ENCODE measurements at places on chromosomes 12 and 14. TPM values are rescaled to one million over a fixed set of nuclear protein-coding genes. Genes with fewer than 3 reads are reported as not detected.

GRCh38 chr12:42583016-42583415 is 6.5 kb downstream of the PRICKLE1 start:
- DNase-seq = no peak

- no peak for DNase-seq
Observed at GRCh38 chr14:75497701-75498100, 24.6 kb upstream of the BATF start.

DNA sequence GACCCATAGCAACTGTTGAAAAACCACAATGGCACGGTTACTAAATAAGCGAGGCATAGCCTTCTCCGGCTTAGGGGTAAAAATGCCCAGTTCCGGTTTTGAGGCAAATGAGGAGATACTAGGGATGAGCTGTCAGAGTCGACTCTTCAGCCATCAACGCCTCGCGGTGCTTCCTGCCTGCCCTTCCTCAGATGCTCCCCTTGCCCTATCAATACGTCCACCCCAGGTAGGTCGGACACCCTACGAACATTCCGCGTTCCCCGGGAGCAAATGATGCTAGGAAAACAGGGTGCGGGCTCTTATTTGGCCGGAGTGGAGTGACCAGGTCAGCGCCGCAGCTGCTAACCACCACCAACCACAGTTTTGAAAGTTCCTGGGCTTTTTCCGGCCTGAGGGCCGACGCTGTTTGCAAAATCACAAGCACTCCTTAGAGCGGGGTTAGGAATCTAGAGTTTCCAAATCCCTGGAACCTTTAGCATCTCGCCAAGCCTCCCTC is 1.2 kb downstream of the SRSF9 start:
- peak; percentile 42 for DNase-seq

CAND1 gene
- total RNA-seq = 113 TPM

FOXN4 gene
- not detected for total RNA-seq

MMP17 gene
- total RNA-seq = 1.6 TPM

DNA sequence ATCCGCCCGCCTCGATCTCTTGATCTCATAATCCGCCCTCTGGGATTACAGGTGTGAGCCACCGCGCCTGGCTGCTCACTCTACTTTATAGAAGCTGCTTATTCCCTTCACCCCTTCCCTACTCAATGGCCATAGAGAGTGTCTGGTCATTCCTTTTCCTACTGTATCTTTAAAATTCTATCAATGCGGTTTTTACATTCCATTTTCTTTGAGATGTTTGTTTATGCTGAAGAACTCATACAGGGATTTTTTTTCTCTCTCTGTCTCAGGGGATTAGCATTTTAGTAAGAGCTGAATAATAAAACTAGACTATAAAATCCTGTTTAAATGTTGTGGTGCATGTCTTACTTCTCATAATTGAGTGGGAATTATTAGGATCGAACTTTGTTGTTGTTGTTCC is 218.6 kb upstream of the FOXN3 start:
- DNase-seq = no peak

DNA sequence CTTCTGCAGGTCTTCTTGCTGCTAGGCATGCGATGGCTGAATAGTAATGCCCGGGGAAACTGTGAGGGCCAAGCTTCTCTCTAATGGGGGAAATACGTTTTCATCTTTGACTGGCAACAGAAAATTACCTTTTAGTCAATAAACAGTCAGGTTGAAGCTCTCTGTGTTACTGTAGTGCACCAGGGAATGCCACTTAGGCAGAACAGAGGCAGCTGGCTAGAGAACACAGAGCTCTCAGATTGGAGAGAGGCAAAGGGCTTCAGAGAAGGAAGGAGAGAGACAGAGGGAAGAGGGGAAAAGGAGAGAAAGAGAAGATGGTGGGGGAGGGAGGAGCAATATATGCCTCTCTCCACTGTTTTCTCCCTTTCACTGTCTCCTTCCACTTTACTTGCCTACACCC is 6.7 kb downstream of the HSD17B6 start:
- DNase-seq = no peak

DNA sequence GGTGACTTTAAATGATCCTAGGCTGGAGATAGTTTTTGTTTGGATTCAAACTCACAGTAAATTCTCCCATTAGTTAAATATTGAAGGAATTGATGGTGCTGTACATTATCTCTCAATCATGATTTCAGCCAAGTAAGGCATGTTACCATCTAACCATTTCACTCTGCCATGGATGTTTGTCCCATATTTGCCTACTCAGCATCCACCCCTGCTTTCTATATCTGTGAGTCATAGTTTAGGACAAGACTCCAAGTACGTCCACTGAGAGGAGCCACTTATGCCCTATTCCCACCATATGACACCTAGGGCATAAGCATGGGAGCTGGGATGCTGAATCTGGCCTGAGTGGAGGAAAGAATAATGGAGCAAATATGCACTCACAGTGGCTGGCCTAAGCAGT is 155.2 kb downstream of the RPL10L start:
- no peak for DNase-seq

DNA sequence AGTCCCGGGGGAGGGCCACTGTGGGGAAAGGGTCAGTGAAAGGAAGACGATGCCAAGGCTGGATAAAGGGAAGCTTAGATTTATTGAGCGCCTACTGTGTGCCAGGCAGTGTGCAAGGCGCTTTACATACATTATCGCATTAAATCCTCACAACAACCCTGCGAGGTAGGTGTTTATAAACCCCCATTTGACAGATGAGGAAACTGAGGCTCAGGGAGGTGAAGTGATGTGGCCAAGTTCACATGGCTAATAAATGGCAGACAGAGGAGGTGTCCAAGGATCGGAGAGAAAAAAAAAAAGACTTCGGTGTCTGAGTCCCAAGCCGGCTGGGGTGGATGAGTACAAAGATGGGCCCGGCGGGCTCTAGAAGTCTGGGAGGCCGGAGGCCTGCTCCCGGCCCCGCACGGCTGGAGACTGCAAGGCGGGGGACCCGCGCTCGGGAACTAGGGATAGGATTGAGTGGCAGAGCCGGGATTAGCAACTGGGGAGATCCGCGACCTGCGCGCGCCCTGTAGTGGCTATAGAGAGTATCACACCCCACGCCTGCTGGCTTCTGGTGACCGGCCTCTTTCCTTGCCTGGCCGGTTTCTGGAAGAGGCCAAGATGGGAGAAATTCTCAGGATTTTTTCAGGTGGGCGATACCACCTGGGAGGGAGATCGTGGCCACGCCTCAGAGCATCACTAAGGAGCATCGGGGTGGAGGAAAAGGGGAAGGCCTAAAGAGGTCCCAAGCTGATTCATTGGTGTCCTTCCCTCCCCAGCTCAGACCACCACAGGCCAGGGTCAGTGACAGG is 3.9 kb downstream of the DDN start:
- peak; percentile 60 for DNase-seq

DNA sequence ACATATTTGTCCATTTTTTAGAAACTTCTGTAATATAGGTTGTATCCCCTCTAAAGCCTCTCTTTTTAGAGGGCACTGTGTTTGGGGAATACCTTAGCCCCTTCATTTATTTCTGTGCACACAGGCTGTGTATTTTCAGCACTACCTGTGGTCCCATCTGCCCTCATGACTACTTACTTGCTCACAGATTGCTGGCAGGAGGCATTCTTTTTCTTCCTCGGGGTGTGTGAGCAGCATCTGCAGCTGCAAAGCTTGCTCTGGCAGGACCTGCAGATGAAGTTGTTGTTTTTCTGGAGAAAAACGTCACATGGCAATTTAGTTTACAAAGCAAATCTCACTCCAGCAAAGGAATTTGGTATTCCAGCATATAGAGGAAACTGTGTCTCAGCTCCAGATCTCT is 24.3 kb downstream of the ANG start:
- no peak for DNase-seq

DNA sequence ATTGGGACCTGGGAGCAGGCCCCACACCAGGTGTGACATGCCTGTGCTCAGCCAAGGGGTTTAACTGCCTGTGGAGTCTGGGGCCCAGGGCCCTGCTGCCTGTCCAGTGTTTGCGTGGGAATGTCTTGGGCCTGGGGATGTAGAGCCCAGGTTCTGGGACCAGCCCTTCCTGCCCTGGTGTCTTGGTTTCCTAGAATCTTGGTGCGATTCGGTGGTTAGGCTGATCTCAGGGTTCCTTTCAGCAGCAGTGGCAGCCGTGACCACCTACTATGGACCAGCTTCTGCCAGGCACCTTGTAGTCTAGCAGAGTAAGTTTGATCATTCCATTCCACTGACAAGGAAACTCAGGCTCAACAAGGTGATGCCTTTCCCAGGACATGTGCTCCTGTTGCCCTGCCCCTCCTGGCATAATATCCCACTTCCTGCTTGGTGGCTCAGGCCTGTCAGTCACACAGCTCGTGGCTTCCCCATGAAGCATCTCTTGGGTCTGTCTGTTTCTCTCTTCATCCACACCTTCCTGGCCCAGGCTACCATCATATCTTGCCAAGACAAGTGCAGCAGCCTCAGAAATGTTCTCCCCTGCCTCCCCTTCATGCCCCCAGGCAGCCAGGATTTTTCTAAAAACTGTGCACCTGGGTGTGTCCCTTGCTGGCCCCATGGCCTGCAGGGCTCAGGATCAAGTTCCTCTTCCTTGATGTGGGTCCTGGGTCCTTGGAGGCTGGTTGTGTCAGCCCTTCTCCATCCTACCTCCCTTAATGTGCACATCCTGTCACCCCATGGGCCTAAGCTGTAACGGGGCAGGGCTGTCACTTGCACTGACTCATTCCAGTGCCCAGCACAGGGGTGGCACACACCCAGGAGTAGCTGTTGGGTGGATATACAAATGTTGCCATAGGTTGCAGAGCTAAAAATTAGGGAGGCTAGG is 101.6 kb downstream of the SLC25A47 start:
- no peak for DNase-seq

SYNDIG1L gene
- not detected for total RNA-seq

PRKD1 gene
- total RNA-seq = 7.5 TPM

- DNase-seq = no peak
Observed at GRCh38 chr14:78074561-78074960, 95.6 kb upstream of the NRXN3 start.

- DNase-seq = no peak
Observed at GRCh38 chr12:115407036-115407435, 723.1 kb upstream of the TBX3 start.

DNA sequence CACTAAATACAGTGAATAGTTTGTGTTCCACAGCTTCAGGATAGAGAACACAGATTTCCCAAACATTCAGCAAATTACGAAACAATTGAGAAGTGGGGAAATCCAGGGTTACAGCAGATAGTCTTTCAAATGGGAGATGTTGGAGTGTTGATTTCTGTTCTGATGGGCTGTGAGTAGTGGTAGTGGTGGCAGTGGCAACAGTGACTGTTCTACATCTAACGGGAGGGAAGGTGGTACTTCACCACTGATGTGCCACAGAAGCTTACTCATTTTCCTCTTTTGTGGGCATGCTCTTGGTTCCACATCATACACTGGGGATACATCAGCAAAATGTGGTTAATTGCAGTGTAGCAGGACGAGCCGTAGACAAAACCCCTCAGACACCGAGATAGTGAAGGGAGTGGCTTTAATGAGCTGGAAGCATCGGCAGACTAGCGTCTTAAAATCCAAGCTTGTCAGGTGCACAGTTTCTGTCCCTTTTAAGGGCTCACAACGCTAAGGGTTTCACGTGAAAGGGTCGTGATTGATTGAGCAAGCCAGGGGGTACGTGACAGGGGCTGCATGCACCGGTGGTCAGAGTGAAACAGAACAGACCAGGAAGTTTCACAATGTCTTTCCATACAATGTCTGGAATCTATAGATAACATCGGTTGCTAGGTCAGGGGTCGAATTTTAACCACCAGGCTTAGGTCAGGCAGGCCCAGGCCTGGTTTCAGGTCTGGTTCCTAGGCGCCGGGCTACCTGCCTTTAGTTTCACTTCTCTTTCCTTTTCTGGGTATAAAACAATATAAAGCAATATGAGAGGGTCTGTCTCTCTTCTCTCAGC is 330.6 kb upstream of the FBXO33 start:
- DNase-seq = peak; percentile 66

Measured in renal cortical epithelial cell (primary cell).